Tracheal epithelial cell (primary cell): ENCODE measurements at places on chromosomes 3 and 15. TPM values are rescaled to one million over a fixed set of nuclear protein-coding genes. Genes with fewer than 3 reads are reported as not detected.

The COL6A5 gene
- total RNA-seq = not detected in 2 replicates

The GPR27 gene
- 1.5 and 1.9 TPM in 2 replicates for total RNA-seq

The SAMMSON gene
- total RNA-seq = not detected in 2 replicates

The RARB gene
- total RNA-seq = 0.85 and 0.96 TPM in 2 replicates

The ACAN gene
- not detected in 2 replicates for total RNA-seq

The CFAP92 gene
- total RNA-seq = 0.43 TPM in 1 of 2 replicates, not detected in the other

The OR5K2 gene
- not detected in 2 replicates for total RNA-seq

The BOC gene
- 0.43 and 0.72 TPM in 2 replicates for total RNA-seq

The CIB2 gene
- total RNA-seq = 3.9 and 4.7 TPM in 2 replicates

The ARPP19 gene
- total RNA-seq = 152 and 211 TPM in 2 replicates

The CDHR4 gene
- not detected in 2 replicates for total RNA-seq

The SLC2A2 gene
- under 0.01 TPM in 1 of 2 replicates, not detected in the other for total RNA-seq

The PCLAF gene
- total RNA-seq = 3.1 and 11.7 TPM in 2 replicates

The MYRIP gene
- total RNA-seq = under 0.01 TPM in 2 replicates

The PRR20G gene
- total RNA-seq = not detected in 2 replicates

The GPR62 gene
- total RNA-seq = not detected in 2 replicates

The NR2E3 gene
- total RNA-seq = under 0.01 TPM in 1 of 2 replicates, not detected in the other

The ECE2 gene
- under 0.01 TPM in 1 of 2 replicates, not detected in the other for total RNA-seq

The GAP43 gene
- total RNA-seq = not detected in 2 replicates

The GPR171 gene
- total RNA-seq = not detected in 2 replicates
